Right ventricle myocardium superior (tissue), 1 donor: ENCODE measurements at places on chromosomes 11 and 22. TPM values are rescaled to one million over a fixed set of nuclear protein-coding genes. Genes with fewer than 3 reads are reported as not detected.

ANO5 gene
- total RNA-seq: 68.9 TPM

DNA sequence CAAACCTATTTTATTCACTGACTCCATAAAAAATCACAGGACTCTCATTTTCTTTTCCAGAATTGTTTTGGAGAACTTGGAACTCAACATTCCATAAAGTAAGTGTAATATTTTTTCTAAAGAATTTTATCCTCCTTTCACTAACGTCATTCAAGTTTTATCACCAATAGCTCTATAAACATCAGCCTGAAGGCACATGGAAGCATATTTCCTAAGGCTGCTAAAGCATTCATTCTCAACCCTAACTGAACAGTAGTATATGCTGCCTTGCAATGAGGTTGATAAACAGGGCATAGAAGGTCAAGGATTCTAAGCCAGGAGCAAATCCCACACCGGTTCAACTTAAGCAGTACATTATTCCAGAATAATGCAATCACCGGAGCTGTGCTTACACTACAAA, 273.9 kb downstream of the RAB38 start:
- DNase-seq: no peak

DNA sequence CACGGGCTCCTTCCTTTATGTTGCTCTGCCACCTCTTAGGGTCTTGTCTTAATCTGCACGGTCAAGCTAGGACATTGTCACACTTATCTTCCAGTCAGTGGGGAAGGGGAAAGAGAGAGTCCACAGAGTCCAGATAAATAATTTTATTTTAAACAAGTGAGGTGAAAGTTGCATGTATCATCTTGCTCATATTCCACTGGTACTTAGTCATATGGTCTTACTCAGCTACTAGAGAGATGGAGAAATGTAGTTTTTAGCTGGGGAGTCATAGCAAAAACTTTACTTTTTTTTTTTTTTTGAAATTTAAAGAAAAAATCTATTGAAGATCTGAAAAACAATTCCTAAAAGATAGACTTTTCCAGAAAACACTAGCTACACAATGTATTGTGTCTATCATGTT, 29.0 kb downstream of the PDE3B start:
- no peak for DNase-seq

GRCh38 chr11:118641397-118642019, 34.1 kb downstream of the PHLDB1 start:
- peak; percentile 42 for DNase-seq

GRCh38 chr11:130655300-130655699, 206.9 kb downstream of the ADAMTS15 start:
- DNase-seq: no peak

GRCh38 chr11:73384872-73385689, 8.9 kb downstream of the RELT start:
- DNase-seq: peak; percentile 84
